CD4-positive, alpha-beta T cell treated with Interleukin-12 subunit alpha and Interleukin-12 subunit beta, for 1 hour (primary cell): ENCODE measurements at places on chromosomes 7 and 10.
A peak's percentile ranks its signal among the peaks of the same experiment; 100 is the strongest.

GRCh38 chr7:95511716-95512260 lies 26.0 kb downstream of the ASB4 start:
- peak; percentile 49 for DNase-seq

- DNase-seq, result no peak
Measured at GRCh38 chr7:92788559-92789183, 47.7 kb downstream of the CDK6 start.

GRCh38 chr7:104156842-104157277 lies 51.0 kb downstream of the ORC5 start:
- peak; percentile 14 for DNase-seq

DNA sequence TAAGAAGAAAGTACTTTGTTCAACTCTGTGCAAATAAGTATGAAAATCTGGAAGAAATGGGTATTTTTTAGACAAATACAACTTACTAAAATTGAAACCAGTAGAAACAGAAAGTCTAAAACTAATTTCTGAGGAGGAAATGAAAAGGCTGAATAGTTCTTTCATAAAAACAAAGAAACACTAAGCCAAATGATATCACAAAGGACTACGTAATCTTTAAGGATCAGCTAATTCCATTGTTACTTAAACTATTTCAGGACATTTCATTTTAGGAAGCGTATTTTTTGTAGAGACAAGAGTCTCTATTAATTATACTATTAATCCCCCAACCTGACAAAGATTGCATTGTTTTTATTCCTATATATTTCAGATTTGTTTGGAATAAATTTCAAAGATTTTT lies 11.2 kb upstream of the CCSER2 start:
- DNase-seq, result no peak

DNA sequence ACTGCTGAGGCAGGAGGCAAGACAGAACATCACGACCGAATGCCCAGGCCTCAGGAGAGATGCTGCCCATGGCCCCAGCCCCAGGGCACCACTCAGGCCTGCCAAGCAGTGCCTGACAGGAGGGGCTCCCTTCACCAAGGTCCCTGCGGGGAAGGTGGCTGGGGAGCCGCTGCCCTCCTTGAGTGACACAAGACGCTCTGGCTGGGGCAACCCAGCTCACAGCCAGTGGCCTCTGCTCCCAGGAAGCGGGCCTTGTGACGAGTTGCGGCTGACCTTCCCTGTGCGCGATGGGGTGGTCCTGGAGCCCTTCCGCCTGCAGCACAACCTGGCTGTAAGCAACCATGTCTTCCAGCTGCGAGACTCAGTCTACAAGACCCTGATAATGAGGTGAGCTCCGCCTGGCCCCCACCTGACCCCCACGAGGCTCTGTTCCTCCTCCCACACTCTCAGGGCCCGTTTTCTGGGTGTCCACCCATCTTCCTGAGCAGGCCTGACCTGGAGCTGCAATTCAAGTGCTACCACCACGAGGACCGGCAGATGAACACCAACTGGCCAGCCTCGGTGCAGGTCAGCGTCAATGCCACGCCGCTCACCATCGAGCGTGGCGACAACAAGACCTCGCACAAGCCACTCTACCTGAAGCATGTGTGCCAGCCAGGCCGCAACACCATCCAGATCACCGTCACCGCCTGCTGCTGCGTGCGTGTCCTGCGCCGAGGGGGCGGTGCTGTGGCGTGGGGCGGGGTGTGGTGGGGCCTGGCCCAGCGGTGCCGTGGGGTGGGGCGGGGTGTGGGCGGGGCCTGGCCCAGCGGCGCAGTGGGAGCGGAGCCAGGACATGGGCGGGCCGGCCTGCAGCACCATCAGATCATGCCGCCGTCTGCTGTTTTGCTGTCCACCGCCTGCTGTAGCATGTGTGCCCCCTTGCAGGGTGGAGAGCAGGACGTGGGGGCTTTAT lies 12.8 kb downstream of the ZMIZ2 start:
- no peak for DNase-seq

DNA sequence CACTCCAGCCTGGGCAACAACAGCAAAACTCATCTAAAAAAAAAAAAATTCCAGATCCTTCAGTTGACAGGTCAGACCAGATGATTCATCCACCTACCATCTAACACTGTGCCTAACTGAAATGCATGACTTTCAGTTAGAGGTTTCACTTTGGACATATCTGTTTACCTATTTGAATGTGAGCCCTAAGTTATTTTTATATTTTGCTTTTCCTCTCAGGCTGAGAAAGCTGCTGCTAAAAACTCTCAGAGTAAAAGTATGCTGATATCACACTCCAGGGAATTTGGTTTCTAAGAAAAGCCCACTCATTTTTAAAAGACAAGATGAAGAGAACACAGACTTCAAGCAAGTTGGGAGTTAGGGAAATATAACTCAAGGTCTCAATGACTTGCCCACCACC lies 126.0 kb downstream of the SGMS1 start:
- no peak for DNase-seq

DNA sequence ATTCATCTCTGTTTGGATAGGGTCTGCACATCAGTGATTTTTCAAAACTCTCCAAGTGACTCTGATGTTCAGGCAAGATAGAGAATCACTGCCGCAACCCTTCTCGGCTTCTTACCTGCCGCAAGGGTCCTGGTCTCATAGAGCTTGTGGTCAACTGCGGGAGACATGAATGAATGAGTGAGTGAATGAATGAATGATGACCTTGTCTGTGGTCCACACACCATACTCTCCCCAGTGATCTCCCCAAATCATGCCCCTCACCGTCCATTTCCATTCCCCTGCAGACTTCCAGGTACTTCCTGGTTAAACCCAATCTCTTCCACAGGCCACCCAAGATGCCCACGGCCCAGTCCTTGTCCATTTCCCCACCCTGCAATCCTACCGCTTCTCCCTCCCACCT lies 5.9 kb upstream of the NPFFR1 start:
- DNase-seq, result no peak

- no peak for DNase-seq
Measured at GRCh38 chr10:84478151-84478550, 149.8 kb downstream of the CCSER2 start.

- DNase-seq, result no peak
Measured at GRCh38 chr7:378041-378420, 88.1 kb downstream of the FOXL3 start.

DNA sequence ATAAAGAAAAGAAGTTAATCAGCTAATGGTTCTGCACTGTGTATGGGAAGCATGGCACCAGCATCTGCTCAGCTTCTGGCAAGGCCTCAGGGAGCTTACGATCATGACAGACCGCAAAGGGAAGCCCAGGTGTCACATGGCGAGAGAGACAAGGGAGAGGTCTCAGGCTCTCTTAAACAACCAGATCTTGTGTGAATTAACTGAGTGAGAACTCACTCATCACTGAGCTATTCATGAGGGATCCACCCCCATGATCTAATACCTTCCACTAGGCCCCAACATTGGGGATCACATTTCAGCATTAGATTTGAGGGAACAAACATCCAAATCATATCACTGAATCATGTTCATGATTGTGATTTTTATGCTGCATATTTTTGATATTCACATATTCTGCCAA lies 5.8 kb downstream of the USP54 start:
- DNase-seq, result no peak

DNA sequence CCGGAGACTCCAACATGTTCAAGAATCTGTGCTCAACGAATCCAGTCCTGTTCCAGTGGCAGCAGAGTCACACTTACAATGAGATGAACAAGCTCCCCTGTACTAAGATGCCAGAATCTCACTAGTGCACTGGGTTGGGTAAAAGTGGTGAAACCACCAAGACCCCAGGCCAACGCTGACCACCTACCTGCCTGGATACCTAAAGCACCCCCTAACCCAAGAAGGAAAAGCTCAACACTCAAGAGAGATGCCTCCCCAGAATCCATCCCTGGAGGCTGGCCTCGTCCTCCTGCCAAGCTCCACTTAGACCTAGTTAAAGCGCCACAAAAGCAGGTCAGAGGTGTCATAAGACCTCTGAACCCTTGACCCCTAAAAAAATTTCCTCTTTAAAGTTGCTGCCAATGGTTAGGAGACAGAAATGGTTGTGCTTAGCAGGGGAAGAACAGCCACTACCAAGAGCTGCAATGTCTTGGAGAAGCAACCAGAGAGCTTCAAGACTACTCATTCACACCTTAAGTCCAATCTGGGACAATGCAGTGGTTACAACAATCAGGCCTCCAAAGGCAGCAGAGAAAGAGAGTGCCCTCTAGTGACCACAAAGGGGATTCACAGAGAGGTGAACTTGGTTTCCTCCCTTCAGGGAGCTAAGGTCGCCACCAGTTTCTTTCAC lies 94.6 kb upstream of the MACROH2A2 start:
- DNase-seq, result peak; percentile 36

DNA sequence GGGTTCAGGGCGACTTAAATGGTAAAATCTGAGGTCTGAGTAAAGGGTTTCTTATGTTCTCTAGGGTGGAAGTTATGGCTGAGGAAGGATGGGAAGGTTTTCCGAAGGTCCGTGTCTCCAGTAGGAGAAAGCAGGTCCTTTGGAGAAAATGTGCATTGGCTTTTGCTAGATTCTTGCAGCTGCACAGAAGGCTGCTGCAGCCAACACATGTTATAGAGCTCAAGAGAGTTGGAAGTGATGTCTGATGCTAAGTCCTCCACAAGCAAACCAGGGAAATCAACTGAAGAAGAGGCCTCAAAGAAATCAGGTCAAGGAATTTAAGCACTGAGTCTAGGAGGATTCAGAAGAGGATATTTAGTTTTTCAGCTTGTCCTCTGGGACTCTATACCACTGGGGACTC lies 404.6 kb downstream of the LRMDA start:
- DNase-seq, result no peak

DNA sequence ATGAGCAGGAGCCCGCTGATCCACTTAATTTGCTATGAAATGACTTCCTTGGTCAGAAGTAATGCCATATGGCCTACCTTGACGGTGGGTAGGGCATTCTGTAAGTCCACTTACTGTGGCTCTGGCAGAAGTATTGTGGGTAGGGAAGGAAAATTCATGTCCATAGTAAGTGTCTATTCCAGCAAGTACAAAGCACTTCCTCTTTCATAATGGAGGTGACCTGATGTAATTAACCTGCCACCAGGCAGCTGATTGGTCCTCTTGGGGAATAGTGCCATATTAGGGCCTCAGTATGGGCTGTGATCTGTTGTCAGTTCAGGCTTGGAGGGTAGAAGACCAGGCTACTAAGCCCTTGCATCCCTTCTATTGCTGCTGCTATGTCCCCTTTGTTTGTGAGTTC lies 103.9 kb downstream of the SLC37A3 start:
- DNase-seq, result no peak

GRCh38 chr10:83222300-83222699 lies 917.0 kb upstream of the GHITM start:
- no peak for DNase-seq

DNA sequence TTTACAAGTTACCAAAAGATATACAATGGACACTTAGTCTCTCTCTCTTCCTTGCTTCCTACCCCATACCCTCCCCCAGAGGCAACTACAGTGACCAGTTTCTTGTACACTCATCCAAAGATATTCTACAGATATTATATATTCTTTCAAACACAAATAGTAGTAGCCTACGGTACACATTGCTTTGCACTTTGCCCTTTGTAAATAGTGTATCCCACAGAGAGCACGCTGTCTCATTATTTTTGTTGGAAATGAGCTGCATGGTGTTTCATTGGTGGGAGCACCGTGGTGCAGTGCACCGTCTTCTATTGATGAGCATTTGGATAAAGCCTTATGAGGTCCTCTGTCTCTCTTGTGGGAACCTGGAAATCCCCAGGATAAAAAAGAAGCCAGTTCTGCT lies 24.2 kb downstream of the STRA8 start:
- DNase-seq, result no peak

DNA sequence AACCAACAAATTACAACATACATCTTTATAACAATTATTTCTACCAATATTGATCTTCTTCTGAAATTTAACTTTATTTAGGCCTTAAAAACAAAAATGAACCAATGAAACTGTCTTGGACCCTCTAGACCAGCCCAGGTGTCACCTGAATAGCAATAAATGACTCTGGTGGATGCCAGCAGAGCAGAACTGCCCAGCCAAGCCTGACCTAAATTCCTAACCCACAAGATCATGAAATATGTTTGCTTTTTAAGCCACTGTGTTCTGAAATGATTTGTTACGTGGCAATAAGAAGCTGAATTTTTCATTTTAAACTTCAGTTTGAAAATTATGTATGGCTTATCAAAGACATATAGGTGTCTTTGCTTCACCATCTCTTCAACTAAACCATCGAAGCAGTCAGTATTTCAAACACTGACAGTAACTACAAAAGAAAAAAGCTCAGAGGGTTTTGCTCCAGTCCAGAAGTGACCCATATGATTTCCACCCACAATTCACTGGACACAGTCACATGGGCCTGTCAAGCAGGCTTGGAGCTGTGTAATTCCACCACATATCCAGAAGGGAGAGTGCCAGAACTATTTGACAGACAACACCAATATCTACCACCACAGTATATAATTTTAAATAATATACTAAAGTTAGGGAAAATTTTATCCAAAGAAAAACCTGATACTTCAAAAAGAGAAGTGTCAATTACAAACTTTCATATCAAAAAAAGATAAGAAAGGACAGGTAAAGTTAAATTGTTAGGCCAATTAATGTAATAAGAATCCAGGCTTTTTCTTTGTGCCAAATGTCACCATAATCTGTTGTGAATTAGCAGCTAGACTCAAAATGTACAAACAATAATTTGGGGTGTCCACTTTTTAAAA lies 94.5 kb downstream of the KMT2C start:
- peak; percentile 15 for DNase-seq

- DNase-seq, result no peak
Measured at GRCh38 chr7:131537571-131537978, 18.9 kb downstream of the PODXL start.

DNA sequence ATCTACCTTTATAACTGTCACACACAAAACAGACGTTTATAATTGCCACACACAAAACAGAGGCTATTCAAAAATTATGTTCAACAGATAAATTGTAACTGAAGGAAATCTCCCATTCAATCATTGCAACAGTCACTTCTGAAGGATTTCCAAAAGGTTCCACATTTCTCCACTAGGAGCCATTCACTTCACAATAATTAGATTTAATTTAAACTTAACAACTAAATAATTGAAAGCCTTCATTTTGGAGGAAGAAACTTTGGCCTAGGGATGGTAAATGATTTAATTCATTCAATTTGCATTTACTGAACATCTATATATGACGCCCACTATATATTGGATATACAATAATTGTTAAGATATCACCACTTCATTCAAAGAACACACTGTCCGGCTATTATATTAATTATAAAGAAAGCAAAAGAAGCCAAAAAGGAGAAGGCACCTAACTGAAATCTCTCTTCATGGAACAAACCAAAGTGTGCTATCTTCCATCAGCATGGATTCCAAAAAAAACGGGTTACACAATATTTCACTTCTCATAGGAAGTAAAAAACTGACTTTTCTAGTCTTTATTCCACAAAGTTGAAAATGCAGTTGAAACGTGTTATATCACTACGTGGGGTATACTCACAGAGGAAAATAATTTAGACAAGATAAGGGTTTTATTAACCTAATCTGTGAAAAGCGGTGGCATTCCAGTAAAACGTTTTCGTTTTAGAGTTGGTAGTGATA lies 1.7 kb downstream of the ATAD1 start:
- no peak for DNase-seq

DNA sequence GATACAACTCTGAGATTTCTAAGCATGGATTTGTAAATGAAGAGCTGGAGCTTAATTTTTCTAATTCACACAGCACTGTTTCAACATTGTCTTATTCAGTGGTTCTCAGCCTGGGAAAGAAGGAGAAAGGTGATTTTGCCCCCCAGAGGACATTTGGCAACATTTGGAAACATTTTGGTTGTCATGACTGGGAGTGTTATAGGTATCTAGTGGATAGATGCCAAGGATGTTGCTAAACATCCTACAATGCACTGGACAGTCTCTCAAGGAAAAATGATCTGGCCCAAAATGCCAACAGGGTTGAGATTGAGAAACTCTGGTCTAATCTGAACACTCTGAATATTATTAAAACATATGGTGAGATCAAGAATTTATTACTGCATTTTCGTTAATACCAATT lies 3.8 kb upstream of the CAV2 start:
- no peak for DNase-seq
